ENCODE measurements at places on chromosomes 5 and 9.

DNA sequence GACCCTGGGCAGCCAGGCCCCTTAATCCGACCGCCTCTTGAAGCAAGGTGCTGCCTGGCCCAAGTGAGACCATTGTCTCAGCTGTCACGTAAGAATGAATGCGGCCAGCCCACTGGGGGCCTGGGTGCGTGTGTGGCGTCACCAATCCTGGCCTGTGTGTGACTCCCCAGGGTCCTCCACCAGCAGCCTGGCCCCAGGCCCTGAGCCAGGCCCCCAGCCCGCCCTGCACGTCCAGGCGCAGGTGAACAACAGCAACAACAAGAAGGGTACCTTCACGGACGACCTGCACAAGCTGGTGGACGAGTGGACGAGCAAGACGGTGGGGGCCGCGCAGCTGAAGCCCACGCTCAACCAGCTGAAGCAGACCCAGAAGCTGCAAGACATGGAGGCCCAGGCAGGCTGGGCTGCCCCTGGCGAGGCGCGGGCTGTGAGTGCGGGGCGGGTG lies 124.2 kb downstream of the WNK2 start:
- H3K4me1 ChIP-seq: no peaks in the 10 kb centered on the region
- peaks cover 32% of the 10 kb centered on the region for H3K27me3 ChIP-seq
- H3K36me3 ChIP-seq: no peaks in the 10 kb centered on the region
- DNase-seq: no peak

DNA sequence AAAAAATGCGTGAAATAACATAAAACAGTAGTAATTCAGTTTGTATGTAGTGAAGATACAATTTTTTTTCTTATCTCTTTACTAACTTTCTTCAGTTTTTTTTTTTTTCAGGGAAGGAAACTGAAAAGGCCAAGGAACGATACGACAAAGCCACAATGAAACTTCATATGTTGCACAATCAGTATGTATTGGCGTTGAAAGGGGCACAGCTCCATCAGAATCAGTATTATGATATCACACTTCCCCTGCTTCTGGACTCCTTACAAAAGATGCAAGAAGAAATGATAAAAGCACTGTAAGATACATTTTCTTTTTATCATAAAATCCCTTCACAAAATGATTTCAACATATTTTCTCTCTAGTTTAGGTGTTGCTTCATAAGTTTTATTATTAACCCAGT lies 120.0 kb downstream of the FER start:
- H3K4me1 ChIP-seq: no peaks in the 10 kb centered on the region
- no peak for DNase-seq
- no peaks in the 10 kb centered on the region for H3K36me3 ChIP-seq

- no peak overlapping the region for H3K4me3 ChIP-seq
- no peak for DNase-seq
- no peaks in the 10 kb centered on the region for H3K4me1 ChIP-seq
- no peak overlapping the region for H3K27ac ChIP-seq
- no peaks in the 10 kb centered on the region for H3K36me3 ChIP-seq
Measured at GRCh38 chr5:18968966-18969365, 1019.0 kb downstream of the CDH18 start.

DNA sequence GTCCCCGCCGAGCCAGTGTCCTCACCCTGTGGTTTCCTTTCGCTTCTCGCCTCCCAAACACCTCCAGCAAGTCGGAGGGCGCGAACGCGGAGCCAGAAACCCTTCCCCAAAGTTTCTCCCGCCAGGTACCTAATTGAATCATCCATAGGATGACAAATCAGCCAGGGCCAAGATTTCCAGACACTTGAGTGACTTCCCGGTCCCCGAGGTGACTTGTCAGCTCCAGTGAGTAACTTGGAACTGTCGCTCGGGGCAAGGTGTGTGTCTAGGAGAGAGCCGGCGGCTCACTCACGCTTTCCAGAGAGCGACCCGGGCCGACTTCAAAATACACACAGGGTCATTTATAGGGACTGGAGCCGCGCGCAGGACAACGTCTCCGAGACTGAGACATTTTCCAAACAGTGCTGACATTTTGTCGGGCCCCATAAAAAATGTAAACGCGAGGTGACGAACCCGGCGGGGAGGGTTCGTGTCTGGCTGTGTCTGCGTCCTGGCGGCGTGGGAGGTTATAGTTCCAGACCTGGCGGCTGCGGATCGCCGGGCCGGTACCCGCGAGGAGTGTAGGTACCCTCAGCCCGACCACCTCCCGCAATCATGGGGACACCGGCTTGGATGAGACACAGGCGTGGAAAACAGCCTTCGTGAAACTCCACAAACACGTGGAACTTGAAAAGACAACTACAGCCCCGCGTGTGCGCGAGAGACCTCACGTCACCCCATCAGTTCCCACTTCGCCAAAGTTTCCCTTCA lies 1.4 kb downstream of the GLIS3 start:
- peaks cover 23% of the 10 kb centered on the region for H3K27me3 ChIP-seq
- peaks cover 20% of the 10 kb centered on the region for H3K4me1 ChIP-seq
- no peak overlapping the region for H3K27ac ChIP-seq
- no peaks in the 10 kb centered on the region for H3K36me3 ChIP-seq

DNA sequence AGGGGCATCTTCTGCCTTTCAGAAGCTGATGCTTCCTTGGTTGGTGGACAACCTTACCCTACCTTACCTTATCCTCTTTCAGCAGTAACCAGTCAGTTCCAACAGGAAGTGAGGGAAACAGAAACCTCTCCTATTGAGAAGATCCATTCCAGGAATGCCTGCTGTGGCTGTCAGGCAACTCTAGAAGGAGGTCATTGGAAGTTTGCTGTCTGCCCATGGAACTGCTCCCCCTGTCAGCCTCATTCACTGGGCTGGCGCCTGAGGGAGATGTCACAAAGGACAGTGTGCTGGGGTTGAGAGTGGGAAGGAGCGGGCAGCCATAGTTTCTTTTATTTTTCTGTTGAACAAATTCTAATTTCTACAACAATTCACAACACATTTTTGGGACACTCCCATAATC lies 54.7 kb downstream of the IRX1 start:
- no peaks in the 10 kb centered on the region for H3K36me3 ChIP-seq
- H3K4me1 ChIP-seq: no peaks in the 10 kb centered on the region
- no peak overlapping the region for H3K4me3 ChIP-seq
- DNase-seq: no peak
- H3K27ac ChIP-seq: no peak overlapping the region
- no peaks in the 10 kb centered on the region for H3K27me3 ChIP-seq

- H3K36me3 ChIP-seq: no peaks in the 10 kb centered on the region
- H3K27ac ChIP-seq: no peak overlapping the region
- DNase-seq: no peak
- no peaks in the 10 kb centered on the region for H3K4me1 ChIP-seq
- H3K4me3 ChIP-seq: no peak overlapping the region
Measured at GRCh38 chr5:156759156-156759555, 90.9 kb upstream of the PPP1R2B start.

DNA sequence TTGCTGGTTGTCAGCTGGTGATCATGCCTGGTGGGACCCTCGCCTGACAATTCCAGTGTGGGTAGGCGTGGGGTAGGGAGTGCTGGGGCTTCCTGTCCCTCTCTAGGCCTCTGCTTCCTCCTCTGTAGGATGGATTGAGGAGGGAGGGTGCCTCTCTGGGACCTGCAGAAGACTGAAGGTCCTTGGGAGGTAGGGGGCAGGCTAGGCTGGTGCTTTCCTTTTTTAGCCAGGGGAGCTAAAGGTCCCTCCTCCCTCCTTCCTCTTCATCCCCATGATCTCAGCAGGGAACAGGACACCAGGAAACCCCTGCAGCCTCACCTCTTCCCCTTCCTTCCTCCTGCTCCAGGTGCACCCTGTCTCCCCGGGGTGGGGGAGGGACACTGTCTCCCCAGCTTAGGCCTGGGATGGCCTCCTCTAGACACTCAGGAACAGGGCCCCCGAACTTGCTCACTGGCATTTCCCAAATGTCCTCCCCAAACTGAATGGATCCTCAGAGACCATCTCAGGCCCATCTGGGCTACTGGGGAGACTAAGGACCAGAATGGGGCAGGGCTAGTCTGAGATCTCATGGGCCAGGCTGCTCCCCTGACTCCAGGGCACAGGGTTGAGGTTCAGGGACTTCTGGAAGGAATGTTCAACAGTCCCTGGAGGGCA lies 8.4 kb downstream of the SH2D3C start:
- DNase-seq: no peak
- H3K27ac ChIP-seq: no peak overlapping the region
- no peaks in the 10 kb centered on the region for H3K36me3 ChIP-seq
- no peak overlapping the region for H3K4me3 ChIP-seq

GRCh38 chr9:16193066-16193465 lies 640.2 kb downstream of the CCDC171 start:
- no peak overlapping the region for H3K4me3 ChIP-seq
- H3K4me1 ChIP-seq: no peaks in the 10 kb centered on the region
- H3K27me3 ChIP-seq: no peaks in the 10 kb centered on the region
- H3K36me3 ChIP-seq: no peaks in the 10 kb centered on the region
- H3K27ac ChIP-seq: no peak overlapping the region
- no peak for DNase-seq

- H3K27ac ChIP-seq: no peak overlapping the region
- no peaks in the 10 kb centered on the region for H3K27me3 ChIP-seq
- no peaks in the 10 kb centered on the region for H3K4me1 ChIP-seq
- peaks cover 52% of the 10 kb centered on the region for H3K36me3 ChIP-seq
Measured at GRCh38 chr5:123371575-123372179, 51.5 kb downstream of the CEP120 start.

- peaks cover 39% of the 10 kb centered on the region for H3K36me3 ChIP-seq
- DNase-seq: peak; percentile 21
- H3K4me3 ChIP-seq: no peak overlapping the region
- H3K4me1 ChIP-seq: no peaks in the 10 kb centered on the region
Measured at GRCh38 chr5:160044391-160044804, 35.5 kb downstream of the TTC1 start.

- no peaks in the 10 kb centered on the region for H3K27me3 ChIP-seq
- H3K4me3 ChIP-seq: no peak overlapping the region
- peak; percentile 57 for DNase-seq
Measured at GRCh38 chr9:120893611-120894307, 16.8 kb upstream of the PHF19 start.

DNA sequence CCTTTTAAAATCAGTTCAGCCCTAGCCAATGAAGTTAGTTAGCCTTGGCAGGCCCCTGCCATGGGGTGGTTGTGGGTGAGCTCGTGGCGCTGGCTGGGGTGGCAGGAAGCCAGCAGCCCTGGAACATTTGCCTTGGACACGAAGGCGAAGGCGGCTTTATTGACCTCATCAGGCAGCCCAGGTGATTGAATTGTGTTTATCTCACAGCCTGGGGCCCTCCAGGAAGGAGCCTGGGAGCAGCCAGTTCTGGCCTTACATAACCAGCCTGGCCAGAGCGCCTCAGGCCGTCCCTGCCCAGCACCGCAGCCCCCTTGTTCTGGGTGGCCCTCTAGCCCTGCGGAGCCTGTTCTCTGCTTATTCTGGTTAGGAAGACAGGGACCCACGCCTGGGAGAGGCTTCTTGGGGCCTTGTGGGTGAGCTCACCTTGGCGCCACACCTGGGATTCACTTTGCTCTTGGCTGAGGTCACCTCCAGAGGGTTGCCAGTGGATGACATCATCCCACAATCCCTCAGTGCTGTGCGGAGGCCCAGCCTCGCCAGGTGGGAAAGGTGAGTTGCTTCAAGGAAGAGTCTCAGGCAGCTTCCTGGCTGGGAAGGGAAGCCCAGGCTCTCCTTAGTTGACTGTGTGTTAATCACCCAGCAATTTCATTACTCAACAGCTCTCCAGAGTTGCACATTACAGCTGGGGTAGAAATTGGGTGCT lies 54.4 kb upstream of the RPL26L1 start:
- DNase-seq: no peak
- H3K27ac ChIP-seq: no peak overlapping the region
- peaks cover 13% of the 10 kb centered on the region for H3K36me3 ChIP-seq
- H3K4me1 ChIP-seq: peaks cover 26% of the 10 kb centered on the region
- H3K27me3 ChIP-seq: no peaks in the 10 kb centered on the region

GRCh38 chr9:130358928-130359327 lies 85.8 kb upstream of the ASS1 start:
- no peaks in the 10 kb centered on the region for H3K36me3 ChIP-seq
- H3K4me1 ChIP-seq: no peaks in the 10 kb centered on the region
- H3K4me3 ChIP-seq: no peak overlapping the region
- no peak overlapping the region for H3K27ac ChIP-seq
- peaks cover 6% of the 10 kb centered on the region for H3K27me3 ChIP-seq

- no peak overlapping the region for H3K4me3 ChIP-seq
- DNase-seq: peak; percentile 16
- H3K27me3 ChIP-seq: 0 out of 3 replicates have a peak, but pooled peaks cover 3% of the 10 kb centered on the region
- H3K27ac ChIP-seq: no peak overlapping the region
- H3K4me1 ChIP-seq: no peaks in the 10 kb centered on the region
Measured at GRCh38 chr5:144191998-144192397, 21.3 kb downstream of the KCTD16 start.

GRCh38 chr5:107821288-107821687 lies 150.6 kb upstream of the EFNA5 start:
- DNase-seq: no peak
- H3K4me3 ChIP-seq: no peak overlapping the region
- H3K36me3 ChIP-seq: no peaks in the 10 kb centered on the region
- H3K27ac ChIP-seq: no peak overlapping the region
- no peaks in the 10 kb centered on the region for H3K27me3 ChIP-seq

- DNase-seq: no peak
- no peaks in the 10 kb centered on the region for H3K4me1 ChIP-seq
- no peak overlapping the region for H3K27ac ChIP-seq
- H3K4me3 ChIP-seq: no peak overlapping the region
Measured at GRCh38 chr5:59782856-59783255, 110.7 kb downstream of the PDE4D start.

GRCh38 chr9:75950998-75951397 lies 60.5 kb downstream of the PCSK5 start:
- no peak overlapping the region for H3K27ac ChIP-seq
- H3K36me3 ChIP-seq: no peaks in the 10 kb centered on the region
- H3K4me1 ChIP-seq: no peaks in the 10 kb centered on the region
- no peak for DNase-seq

DNA sequence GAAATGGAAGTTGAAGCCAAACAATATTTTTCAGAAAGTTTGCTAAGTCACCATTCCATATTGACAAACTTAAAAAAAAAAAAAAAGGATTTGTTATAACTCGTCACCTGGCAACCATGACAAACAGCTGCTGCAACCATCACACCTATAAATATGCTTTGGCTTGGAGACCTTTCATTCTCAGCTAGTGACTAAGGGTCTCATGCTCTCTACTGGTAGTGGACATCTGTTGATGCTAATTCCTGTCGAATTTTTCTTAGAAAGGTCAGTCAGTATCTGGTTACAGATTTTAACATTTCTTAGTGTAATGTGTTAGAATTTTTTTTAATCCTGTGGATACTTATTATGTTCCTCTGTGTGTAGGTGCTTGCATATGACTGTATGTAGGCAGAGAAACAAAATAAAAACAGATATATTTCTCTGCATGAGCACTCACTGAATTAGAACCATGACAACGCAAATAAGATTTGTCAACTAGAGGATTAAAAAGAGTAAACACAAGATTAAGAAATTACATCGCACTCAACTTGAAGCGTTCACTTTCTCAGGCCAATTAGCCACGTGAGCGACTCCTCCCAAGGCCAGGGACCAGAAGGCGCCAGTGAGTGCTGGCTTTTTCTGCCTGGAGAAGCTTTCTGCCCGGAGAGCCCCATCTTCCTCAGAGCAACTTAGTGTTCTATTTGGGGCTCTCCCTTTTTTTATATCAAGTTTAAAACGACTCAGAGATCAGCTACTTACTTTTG lies 27.0 kb upstream of the ZNF622 start:
- no peaks in the 10 kb centered on the region for H3K4me1 ChIP-seq
- peaks cover 7% of the 10 kb centered on the region for H3K27me3 ChIP-seq
- no peak for DNase-seq
- no peak overlapping the region for H3K4me3 ChIP-seq
- no peaks in the 10 kb centered on the region for H3K36me3 ChIP-seq
- H3K27ac ChIP-seq: no peak overlapping the region
